ENCODE measurements at places on chromosomes 16 and 17. TPM values are rescaled to one million over a fixed set of nuclear protein-coding genes. Genes with fewer than 3 reads are reported as not detected.

The KCNAB3 gene
- polyA plus RNA-seq, result 14.9 TPM

The ARSG gene
- polyA plus RNA-seq, result 6.8 TPM

The DPEP2 gene
- polyA plus RNA-seq, result 0.86 TPM

DNA sequence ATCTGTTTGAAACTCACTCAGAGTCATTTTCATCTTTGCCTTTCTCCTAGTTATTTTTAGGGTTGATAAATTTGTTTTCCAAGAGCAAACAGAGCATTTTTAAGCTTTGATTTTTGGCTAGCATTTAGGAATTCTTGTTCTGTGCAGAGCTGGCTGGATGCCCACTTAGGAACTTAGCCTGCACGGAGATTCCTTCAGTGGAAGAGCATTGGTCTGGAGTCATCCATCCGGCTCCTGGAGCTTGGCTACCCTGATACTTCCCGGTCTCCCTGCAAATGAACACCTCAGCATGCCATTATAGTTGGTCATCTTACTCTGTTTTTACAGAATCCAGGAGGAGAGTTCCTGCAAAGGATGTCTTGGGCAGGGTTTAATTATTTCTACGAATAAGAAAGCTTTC is 57.1 kb downstream of the SPECC1 start:
- DNase-seq, result no peak

DNA sequence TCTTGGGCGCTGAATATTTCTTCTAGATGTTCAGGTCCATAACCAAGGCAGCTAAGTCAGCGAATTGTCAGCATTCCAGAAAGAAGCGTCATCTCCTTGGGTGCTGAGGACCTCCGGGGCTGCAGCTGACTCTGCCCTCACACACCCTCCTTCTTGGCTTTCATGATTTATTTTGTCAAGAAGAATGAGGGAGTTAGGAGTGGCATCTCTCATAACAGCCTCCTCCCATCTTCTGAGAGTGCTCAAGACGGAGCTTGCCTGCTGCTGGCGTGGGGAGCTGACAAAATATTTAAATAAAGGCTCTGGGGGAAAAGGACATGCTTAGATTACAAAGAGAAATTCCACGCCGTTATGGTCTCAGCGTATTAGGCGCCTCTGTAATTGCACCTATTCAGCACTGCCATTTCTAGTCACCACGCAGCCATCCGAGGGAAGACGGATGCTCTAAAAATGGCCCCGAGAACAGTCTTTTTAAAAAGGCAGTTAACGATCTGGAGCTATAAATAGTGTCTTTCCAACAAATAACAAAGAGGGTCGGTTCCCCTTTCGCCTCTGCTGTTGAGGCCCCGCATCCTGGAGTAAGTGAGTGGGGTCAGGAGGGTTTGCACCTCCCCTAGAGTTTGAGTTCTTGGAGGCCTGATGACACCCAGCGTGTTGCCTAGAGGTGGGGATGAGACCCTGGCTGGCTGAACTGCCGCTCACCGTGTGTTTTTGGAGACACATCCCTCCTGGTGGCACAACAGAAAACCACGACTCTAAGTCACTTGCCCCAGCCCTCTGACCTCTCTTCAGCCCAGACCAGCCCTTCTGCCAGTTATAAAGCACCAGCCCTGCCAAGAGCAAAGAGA is 187.0 kb downstream of the CCDC182 start:
- no peak for DNase-seq

DNA sequence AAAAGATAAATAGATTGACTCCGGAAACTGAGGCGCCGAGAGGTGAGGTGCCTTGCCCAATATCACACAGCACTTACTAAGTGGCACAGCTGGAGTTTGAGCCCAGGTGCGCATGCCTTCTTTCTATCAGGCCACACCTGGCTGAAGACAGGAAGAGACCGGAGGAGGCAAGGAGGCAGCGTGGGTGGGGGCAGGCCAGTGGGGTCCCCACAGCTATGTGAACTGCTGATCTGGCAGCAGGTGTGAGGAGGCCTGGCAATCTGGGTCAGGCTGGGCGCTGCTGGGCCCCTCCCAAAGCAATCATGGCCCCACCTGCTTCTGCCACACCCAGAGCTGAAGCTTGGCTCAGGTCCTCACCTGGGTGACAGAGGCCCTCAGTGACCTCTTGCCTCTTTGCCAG is 1.9 kb upstream of the GDPD3 start:
- DNase-seq, result no peak
